Activated T-helper 17 cell treated with anti-CD3 and anti-CD28 coated beads, Interleukin-2, amount 50 U/mL, for 72 hours (primary cell): ENCODE measurements at places on chromosomes 6 and 20.

DNA sequence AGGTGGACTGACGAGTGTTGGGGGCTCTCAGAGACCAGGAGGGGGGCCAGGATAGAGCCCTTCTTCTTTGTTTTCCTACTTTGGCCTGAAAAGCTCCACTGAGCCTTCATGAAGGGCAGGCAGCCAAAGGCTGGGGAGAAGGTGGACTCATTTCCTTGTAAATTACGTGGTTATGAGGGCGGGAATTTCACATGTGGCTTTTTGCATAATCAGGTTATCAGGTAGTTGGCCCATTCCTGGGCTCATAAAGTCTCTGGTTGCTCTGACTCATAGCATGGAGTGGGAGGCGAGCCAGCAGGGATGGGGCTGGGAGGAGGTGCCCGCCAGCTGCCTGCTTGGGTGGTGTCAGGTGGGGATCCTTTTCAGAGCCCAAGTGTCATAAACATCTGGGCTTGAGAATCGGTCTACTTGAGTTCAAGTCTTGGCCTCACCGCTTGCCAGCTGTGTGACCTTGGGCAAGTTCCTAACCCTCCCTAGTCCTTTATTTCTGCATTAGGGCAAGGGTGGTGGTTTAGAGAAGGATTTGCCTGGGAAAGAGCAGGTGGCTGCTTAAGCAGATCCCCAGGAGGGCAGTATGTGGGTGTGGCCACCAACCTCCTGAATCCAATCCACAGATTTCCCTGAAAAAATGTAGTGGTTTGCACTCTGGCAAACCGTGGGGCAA lies 26.5 kb upstream of the RNF24 start:
- no peak for ATAC-seq

GRCh38 chr6:8982668-8983067 lies 547.3 kb upstream of the SLC35B3 start:
- no peak for ATAC-seq

GRCh38 chr6:112087916-112088315 lies 525 bp downstream of the FAM229B start:
- no peak for ATAC-seq

- ATAC-seq, result no peak
These were observed 348.4 kb downstream of the TPBG start for GRCh38 chr6:82711971-82712370.
